ENCODE measurements at places on chromosomes 4 and X. TPM values are rescaled to one million over a fixed set of nuclear protein-coding genes. Genes with fewer than 3 reads are reported as not detected.

The HS3ST1 gene
- 0.19 TPM for polyA plus RNA-seq

The SLC38A5 gene
- 0.16 TPM for polyA plus RNA-seq

The MAGEA4 gene
- not detected for polyA plus RNA-seq

The MOB1B gene
- polyA plus RNA-seq: 19.3 TPM

The CT45A2 gene
- polyA plus RNA-seq: not detected
